ENCODE measurements at places on chromosomes 4 and X.

DNA sequence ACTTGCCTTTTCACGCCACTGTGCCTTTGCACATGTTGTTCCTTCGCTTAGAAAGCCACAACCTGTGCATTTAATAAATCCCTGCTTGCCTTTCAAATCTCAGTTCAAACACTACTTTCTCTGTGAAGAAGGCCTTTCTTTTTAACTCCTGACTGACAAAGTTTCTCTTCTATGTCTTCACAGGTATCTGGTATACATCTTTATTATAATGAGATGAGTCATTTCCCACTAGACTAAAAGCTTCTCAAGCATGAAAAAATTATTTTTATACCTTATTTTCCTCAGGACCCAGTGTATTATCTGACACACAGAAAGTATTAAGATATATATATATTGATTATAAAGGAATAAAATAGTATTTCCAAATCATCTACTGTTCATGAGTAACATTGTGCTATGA is 189.9 kb downstream of the TBCK start:
- no peak for DNase-seq

GRCh38 chr4:5338531-5338930 is 287.3 kb downstream of the STK32B start:
- no peak for DNase-seq

DNA sequence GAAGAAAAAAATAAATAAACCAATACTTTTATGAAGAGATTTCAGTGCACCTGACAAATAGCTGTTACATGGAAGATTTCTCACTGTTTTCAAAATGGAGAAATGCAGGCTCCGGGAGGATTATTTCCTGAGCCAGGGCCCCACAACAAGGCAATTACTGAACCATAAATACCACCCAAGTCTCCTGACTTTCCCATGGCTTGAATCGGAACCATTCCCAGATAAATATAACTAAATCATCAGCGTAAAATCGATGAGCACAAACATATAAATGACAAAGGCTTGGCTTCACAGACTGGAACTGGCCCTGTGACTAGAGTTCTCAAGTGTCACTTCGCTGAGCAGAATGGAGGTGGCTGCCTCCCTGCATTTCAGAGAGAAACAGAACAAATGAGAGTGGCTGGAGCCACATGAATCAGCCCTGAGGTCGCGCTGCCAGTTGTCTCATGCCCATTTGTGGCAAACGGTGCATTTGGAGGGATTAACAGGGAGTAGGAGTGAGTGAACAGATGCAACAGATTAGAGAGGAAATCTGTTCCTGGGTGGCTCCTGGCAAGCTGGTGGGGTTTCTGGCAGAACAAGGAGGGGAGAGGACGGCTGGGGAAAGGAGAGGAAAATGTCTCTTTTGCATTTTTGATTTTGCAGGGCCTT is 57.3 kb upstream of the STIM2 start:
- no peak for DNase-seq

GRCh38 chr4:56261027-56261426 is 126.3 kb downstream of the AASDH start:
- no peak for DNase-seq

DNA sequence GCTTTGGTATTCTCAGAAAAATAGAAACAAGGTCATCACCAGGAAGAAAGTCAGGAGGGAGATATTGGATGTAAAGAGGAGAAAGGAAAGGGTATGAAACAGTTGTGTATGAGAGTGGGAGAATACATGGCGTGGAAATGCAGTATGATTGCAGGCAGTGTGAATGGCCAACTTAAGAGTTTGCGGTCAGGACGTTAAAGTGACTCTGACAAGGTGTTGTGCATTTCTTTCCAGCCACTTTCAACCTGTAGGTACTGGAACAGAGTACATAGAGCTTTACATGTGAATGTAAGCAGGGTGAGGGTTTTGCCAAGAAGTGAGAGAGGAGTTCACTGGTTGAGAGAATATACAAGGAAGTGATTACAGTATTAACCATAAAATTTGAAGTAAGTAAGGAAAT is 15.7 kb downstream of the ATP10D start:
- no peak for DNase-seq

DNA sequence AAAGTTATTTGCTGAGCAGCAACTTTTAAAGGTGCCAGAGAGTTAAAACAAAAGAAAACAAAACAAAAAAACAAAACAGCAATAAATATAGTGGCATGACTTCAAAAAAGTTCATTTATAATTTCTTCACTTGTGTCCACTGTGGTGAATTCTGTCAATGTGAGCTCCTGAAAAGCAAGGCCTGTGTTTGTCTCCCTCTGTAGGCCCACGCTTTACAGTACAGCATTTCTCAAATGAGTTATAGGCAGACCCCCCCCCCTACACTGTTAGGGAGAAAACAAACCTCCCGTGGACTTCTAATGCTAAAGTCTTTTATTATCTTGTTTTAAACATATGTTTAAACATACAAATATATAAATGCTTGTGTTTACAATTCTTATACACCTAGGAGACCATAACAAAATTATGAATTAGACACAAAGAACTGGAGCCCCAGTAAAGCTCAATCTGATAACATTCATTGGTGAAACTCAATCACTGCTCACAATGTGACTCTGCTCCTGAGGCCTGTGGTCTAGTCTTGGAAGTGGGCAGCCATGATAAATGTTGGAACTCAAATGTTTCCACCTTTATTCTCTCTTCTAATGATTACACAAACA is 47.0 kb upstream of the SCOC start:
- no peak for DNase-seq

DNA sequence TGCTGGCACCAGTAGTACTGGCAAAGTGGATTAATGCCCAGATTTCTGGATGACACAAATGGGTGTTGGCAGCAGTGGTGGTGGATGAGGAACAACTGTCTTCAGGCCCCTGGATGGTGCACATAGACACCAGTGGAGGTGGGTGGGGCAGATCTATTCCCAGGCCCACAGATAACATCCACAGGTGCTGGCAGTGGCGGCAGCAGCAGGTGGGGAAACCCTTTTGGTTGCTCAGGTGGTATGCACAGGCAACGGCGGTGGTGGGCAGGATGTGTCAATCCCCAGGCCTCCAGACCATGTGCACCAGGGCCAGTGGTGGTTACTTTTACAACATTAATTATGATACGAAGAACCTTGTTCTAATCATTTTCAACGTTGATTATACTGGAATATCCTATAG is 48.9 kb upstream of the FAT4 start:
- DNase-seq: no peak

DNA sequence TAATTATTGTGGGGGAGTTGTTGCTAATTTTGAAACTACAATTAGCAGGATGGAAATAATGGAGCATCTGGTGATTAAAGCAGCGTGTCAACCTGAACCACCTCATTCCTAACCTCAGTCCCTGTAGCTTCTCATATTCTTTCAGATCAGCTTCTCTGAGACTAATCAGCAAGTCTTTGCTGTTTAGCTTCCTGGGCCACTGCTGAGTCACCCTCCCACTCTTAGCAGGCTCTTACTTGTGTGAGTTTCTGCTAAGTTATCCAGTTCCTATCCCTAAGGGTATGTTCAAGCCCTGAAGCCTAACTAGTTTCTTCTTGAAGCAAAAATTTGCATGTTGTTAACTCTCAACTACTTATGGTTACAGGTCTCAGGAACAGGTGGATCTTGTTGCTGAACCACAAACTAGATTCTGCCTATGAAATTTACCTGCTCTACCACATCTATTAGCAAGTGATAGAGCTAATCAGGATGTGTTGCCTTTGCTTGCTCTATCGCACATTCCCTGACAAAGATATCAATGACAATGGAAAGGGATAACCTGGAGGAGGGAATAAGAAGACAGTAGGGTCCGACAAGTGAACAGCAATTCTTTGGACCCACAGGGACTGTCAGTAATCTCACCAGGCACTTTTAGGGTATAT is 134.2 kb downstream of the EIF4E start:
- DNase-seq: no peak

Data from activated CD4-positive, CD25-positive, alpha-beta regulatory T cell treated with anti-CD3 and anti-CD28 coated beads, Interleukin-2, amount 50 U/mL, for 72 hours (primary cell).